Astrocyte (in vitro differentiated cells and primary cell): ENCODE measurements at places on chromosomes 2 and 18.
A peak's percentile ranks its signal among the peaks of the same experiment; 100 is the strongest.

DNA sequence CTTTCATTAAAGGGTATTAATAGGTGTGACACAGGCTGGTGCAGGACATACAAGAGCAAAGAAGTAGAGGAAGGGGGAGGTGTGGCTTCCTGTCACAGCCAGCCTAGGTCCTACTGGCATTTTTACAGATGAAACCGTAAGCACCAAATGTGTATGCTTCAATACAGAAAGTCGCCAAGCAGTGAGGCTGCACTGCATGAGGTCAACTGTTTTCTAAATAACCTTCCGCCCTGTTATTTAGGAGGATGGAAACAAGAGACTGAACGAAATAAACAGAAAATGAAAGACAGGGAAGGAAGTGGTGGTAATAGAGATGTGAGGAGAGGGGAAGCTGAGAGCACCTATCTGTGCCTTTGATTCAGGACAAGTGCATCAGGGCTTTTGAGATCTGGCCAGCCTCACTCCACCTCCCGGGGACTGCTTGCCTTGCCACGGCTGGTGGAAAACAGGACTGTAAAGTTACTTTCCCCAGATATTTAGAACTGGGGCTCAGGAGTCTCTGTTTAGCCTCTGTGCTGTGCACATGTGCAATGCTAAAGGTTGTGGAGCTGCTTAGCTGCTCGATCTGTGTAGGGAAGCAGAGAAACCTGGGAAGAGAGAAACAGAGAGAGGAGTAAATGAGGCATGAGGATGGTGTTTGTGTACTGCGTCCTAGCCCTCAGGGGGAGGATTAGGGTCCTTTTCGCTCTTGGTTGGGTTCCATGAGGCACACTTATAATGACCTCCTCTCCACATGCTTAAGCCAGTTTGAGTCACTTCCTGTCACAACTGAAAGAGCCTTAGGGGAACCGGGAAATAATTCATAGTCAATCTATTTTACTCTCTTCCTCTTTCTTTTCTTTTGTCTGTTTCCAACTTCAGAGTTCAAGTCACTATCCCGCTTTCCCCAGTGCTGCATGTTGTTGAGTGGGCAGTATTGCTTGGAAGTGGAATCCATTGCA, 62.3 kb upstream of the BOD1L2 start:
- DNase-seq: no peak

- no peak for DNase-seq
These were observed 136.5 kb downstream of the ZNF236 start for GRCh38 chr18:76958692-76959341.

- DNase-seq: no peak
These were observed 2.4 kb downstream of the MAP4K4 start for GRCh38 chr2:101699755-101700461.

DNA sequence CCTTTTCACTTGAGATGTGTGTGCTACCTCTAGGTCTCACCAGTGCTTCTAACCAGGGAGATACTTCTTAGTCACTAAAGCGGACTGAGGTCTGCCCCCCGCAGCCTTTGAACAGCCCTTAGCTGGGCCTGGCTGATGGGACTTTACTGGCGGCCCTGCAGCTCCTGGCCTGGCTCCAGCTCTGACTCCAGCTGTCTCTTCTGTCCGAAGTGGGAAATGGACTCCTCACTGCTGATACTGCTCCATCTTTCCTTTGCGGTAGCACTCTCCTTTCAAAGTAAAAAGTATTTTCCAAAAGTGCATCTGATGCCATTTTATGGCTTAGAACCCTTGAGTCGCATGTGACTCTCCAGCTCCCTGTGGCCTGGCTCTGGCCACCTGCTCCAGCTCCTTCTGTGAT, 64.5 kb downstream of the ATP9B start:
- DNase-seq: no peak

DNA sequence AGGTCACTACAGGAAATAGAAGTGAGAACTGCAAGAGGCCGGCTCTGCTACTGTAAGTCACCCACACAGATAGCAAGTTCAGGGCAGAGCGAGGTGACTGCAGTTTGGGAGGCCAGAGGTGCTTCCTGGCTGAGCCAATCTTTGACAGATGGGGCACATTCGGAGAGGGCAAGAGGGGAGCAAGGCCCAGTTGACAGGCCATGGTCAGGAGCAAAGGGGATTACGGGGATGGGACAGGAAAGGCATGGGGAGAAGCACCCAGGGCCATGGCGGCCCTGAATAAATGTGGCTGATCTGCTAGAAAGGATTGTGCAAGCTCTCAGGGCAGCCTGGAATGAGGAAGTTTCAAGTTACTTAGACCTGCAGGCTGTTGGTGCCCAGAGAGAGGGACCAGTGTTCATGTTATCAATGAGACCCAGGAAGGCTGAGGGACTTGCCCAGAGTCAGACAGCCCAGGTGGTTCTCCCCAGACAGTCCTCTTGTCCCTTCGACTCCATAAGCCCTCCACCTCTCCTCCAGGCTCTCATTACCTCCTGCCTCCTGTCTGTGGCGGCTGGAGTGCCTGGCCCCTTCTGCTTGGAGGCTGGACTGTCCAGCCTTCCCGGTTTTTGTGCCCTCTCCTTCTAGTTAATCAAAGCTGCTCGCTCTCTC, 123.3 kb downstream of the CTIF start:
- peak; percentile 60 for DNase-seq

DNA sequence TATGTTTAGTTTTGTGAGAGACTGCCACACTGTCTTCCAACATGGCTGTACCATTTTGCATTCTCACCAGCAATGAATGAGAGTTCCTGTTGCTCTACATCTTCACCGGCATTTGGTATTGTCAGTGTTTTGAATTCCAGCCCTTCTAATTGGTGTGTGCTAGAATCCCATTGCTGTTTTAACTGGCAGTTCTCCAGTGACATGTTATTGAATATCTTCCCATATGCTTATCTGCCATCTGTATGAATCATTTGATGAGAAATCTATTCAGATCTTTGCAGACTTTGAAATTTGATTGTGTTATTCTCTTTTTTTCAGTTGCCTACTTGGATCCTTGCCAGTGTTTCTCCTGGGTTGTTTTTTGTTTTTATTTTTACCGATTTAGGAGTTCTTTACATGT, 99.0 kb downstream of the SNTG2 start:
- DNase-seq: peak; percentile 40

DNA sequence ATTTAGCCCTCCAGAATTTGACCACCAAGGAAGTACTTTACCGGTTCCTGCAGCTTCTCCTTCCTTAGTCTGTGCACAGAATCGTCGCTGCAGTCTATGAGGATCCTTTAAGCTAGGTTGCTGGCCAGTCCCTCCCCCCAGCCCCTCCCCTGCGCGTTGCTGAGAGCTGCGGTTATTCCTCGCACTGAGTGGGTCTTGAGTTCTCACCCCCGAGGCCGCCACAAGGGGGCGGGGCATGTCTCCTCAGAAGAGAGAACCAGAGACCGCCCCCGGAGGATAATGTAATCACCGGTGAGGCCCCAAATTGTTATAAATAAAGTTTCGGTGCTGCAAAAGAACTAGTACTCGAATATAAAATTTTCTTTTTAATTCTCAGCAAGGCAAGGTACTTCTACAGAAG, 1184.9 kb upstream of the CDH2 start:
- no peak for DNase-seq

- no peak for DNase-seq
These were observed 1.2 kb downstream of the KCNF1 start for GRCh38 chr2:10912796-10913455.

GRCh38 chr18:58336605-58337004, 292.3 kb downstream of the ALPK2 start:
- DNase-seq: peak; percentile 54

DNA sequence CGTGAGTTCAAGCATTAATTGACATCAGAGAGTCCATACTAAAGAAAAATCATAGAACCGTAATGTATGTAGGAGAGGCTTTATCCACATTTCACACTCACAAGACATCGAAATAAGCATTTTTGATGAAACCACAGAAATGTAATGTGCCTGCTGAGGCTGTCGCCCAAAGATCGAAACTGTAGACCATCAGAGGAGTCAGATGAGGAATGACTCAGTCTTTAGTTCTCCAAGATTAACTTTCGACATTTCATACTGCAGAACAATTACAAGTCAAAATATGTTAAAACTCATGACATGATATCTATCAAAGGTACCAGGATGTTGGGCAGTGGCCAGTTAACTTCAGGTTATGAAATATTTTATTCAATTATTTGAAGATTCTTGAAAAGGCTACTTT, 79.6 kb downstream of the RAB31 start:
- peak; percentile 86 for DNase-seq

DNA sequence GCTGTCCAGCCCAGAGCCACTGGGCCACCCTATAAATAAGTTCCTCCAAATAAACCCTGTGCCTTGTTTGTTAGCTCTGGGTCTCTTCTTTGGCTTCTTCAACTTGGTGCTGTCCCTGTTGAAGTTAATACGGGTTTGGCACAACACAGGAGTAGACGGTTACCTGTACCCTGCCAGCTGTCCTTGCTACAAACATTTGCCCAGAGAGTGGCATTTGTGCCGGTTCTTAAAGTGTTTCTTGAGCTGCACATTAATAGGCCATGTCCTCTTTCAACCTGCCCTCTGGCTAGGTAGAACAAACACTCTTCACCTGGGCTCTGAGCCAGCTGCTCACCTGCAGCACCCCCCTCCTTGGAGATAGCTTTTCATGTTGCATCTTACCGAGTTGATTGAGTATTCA, 139.2 kb downstream of the NEDD4L start:
- DNase-seq: no peak

- DNase-seq: no peak
These were observed 73.9 kb upstream of the TRIB2 start for GRCh38 chr2:12642859-12643258.

DNA sequence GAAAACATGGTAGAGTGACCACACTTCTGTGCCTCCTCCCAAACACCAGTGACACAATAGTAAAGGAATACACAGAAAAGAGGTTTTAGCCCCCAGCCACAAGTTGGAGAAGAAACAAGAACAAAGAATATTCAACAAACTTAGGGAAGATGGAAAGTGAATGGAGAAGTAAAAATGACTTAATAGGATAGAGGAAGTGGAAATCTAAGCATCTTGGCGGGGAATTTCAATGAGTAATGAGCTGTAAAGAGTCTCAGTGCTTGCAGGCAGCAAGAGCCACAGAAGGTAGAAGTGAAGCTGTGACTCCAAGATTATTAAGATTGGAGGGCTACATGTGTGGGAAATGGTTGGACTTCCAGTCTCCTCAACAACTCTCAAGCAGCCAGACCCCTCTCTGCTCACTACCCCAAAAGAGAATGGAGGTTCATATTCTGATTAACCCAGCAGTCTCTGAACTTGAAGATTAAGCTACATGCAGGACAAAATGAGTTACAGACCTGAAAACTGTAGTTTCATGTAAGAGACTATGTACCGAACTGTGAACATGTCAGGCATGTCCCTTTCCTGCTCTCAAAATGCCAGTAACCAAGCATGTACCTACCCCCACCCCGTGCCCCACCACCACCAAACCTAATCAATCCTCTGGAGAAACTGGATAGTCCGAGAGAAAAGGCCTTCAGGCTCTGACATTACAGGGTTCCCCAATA, 16.9 kb upstream of the HNRNPLL start:
- no peak for DNase-seq

- DNase-seq: no peak
These were observed 17.4 kb downstream of the ASPRV1 start for GRCh38 chr2:69943843-69944525.

DNA sequence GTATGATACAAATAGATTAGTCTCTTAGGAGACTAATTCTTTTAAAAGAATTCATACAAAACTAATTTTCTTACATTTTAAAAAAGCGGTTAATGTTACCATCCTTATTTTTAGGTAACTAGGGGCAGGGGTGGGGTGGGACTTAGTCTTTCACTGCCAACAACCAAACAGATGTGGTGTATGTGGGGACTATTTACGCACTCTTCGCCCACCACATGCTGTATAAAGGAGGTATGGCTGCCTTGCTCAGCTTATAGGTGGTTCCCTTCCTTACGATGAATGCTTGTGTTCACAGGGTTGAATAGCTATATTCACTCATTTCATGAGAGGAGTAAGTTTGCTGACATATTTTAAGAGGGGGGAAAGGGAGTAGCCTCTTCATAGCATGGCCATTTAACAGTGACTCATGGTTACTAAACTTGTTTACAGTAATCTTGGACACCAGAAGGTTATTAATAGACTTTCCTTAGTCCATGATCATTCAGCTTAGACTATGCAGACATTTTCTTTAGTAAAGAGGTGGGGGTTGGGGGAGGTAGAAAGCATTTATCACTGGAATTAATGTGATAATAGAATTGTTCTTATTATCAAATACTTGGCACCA, 61.8 kb downstream of the CAB39 start:
- peak; percentile 87 for DNase-seq

GRCh38 chr18:35935805-35936204, 36.7 kb upstream of the RMP24 start:
- no peak for DNase-seq

- no peak for DNase-seq
These were observed 4.4 kb upstream of the KLHL29 start for GRCh38 chr2:23380562-23381065.

DNA sequence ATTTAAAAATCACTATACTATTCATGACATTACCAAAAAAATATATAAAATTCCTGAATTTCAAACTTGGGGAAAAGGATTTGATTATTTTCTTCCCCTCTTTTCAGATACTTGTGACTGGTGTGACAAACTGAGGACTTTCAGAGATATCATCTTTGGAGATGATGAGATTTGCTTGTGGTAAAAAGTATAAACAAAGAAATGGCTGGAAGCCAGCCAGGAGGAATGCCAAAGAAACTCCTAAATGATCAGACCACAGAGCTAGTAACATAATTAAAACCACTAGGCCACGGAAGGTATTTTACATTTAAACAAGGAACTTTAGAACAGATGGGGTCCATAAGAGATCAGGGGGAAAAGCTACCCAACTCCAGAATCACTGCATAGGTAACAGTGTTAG, 58.7 kb downstream of the PIGN start:
- peak; percentile 49 for DNase-seq

DNA sequence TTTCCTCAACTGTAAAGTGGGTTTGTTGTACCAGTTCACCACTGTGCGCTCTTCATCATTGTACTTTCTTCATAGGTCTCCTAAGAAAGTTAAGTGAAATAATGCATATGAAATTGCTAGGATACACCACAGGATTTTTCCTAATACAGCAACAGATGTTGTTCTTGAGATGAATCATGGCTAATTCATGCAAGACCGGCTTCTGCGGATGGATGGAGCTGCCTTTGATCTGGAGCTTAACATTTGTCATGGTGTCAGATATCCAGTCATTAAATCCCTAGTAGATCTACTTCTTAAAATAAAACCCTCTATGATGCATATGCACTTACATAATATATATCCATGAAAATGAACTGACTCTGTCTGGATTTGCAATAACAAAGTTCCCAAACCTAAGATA, 114.1 kb downstream of the COL6A3 start:
- peak; percentile 100 for DNase-seq

DNA sequence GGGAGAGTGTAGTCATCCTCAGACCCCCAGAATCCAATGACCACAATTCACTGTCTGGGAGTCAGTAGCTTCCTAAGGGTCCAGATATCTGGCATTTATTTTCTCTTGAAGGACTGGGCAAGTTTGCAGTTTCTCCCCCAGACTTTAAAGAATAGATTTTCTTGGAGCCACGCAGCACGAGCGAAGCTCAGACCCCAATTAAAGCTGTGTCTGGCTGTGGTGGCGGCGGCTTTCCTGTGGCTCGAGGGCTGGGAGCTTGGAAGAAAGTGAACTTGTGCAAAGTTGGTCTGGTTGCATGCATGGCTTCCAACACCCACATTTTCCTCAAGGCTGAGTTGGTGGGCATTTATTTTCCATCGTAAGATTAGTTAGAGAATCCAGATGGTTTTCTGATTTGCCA, 105.0 kb downstream of the ACKR3 start:
- no peak for DNase-seq

GRCh38 chr2:107719836-107720235, 106.9 kb upstream of the RGPD4 start:
- DNase-seq: no peak

GRCh38 chr18:23868136-23868785, 146.3 kb upstream of the TTC39C start:
- no peak for DNase-seq
